Left forelimb (tissue), 1 donor: ENCODE measurements at places on chromosomes 2 and 18.

GRCh38 chr2:232621186-232621585, 12.2 kb upstream of the EFHD1 start:
- no peak for DNase-seq

GRCh38 chr2:64937687-64938491, 51.3 kb upstream of the SLC1A4 start:
- DNase-seq, result no peak

DNA sequence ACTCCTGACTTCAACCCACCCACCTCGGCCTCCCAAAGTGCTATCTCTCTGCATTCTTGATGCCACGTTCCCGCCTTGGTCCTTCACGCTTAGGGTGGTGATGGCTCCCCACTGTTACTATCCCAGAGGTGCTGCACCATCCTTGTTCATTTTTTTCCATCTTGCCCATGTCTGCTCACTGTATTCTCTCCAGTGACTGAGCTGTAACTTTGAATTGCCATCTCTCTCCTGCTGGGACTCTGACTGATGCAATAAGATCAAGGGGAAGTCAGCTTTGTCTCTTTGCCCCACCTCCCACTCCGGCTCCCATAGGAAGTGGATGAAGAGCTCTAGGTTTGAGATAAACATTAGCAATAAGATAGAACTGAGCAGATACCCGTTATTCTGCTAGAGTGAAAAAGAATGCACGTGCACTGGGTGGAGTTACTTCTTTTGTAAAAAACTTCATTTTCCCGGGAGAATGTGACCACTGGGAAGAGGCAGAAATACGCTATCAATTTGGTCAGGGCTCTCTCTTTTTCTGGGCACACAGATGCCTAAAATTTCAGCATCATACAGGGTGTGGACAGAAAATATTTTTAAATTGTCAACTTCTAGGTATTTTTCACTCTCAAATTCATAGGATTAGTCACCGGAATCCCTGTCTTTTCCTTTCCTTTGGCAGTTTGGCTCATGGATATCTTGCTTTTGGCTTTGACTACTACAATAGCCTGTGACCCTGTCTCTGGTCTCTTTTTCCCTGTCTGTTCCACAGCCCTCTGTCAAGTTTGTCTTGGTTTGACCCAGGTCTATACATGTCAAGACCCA, 105.4 kb downstream of the POLR1A start:
- peak; percentile 8 for DNase-seq

DNA sequence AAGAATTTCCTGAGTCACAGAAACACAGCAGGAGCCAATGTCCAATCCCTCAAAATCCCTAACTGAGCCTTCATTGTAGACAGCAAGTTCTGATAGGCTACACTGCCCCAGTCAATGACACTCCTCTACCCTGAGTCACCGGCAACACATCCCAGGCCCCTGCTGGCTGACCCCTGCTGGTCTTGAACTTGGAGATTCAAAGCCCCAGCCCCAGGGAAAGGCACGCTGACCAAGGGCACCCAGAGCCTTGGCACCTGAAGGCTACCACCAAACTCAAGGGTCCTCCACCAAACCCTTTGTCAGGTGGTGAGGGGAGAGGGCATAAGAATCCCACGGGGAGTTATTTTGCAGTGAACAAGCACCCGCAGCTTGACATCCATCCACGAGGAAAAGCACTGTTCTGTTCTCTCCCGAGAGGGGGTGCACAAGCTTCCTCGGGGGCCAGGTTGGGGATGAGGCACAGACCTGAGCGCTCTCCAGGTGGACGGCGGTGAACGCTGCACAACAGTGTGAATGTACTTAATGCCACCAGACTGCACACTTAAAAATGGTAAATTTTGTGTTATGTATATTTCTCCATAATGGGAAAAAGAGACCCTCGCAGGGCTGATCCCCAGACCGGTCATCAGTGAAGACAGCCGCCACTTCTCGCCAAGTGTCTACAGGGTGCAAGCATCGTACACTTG, 46.9 kb downstream of the TFCP2L1 start:
- DNase-seq, result no peak

DNA sequence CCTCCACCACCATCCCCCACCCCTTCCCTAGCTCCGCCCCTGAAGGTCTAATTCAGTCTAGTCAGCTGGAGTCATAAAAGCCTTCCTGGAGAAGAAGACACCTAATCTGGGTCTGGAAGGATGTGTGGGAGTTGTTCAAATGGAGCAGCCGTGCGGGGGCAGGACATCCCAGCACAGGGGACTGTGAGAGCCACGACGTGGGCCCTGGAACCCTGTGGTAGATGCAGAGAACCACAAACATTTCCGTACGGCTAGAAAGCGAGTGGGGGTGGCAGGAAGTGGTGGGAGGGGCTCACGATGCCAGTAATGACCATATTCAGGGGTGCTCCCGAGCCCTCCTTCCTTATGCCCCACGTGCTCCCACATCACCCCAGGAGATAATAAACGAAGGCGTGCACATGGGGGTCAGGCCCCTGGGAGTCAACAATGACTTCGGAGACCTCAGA, 20.9 kb upstream of the COL6A3 start:
- no peak for DNase-seq

DNA sequence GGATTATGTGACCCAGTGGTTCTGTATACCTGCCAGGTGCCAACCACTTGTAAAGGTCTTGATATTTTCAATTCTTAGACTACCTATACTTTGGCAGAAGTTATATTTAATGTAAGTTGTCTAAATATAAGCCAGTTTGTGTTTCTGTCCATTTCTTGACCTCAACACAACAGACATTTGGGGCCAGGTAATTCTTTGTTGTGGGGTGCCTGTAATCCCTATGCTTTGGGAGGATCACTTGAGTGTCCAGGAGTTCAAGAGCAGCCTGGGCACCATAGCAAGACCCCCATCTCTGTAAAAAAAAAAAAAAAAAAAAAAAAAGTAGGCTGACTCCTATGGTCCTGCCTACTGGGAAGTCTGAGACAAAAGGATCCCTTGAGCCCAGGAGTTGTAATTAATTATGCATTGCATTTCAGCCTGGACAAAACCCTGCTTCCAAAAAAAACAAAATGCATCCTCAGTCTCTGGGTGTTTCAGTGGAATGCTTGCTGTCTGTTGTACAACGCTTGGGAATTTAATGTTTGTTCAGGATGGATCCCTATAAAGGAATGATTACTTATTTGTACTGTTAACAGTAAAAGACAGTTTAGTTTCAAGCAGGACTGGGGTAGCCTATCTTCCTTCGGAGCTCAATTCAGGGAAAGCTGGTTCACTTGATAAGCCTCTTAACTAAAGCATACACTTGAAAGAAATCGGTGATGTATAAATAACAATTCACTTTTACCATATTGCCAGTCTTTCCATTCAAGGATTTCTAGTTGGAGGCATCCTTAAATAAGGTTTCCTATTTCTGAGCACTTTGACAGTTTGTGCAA, 3.4 kb downstream of the RPS27A start:
- no peak for DNase-seq

GRCh38 chr2:169095621-169096105, 26.3 kb downstream of the DHRS9 start:
- no peak for DNase-seq

- DNase-seq, result no peak
Measured at GRCh38 chr2:29105375-29105774, 9.8 kb upstream of the CLIP4 start.

DNA sequence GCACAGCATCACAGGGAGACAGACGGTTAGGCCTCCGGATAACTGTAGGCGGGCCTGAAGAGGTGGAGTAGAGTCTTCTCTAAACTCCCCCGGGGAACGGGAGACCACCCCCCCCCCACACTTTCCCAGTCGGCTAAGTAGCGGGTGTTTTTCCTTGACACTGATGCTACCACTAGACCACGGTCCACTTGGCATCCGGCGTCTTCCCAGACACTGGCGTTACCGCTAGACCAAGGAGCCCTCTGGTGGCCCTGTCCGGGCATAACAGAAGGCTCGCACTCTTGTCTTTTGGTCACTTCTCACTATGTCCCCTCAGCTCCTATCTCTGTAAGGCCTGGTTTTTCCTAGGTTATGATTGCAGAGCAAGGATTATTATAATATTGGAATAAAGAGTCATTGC, 25.7 kb upstream of the NCL start:
- no peak for DNase-seq

DNA sequence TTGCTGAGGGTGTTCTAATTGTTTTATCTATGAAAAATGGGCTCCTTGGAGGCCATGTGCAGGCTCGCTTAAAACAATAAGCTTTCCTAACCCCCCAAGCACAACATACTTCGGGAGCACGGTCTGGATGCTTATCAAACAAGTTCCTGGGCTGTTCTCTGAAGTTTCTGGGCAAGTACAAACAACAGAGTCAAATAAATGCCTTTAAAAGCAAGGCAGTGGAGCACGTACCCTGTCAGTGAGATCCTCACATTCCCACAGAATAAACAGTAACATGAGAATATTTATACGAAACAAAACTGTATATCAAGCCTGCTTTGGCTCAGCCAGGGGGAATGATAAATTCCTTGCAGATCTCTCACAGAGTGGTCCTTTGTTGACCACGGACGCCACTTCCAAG, 44.8 kb downstream of the FTCDNL1 start:
- DNase-seq, result no peak
